Fibroblast of skin of scalp (primary cell): ENCODE measurements at places on chromosomes 4 and X.

GRCh38 chrX:7828594-7828993 lies 14.4 kb upstream of the VCX start:
- no peak for DNase-seq

DNA sequence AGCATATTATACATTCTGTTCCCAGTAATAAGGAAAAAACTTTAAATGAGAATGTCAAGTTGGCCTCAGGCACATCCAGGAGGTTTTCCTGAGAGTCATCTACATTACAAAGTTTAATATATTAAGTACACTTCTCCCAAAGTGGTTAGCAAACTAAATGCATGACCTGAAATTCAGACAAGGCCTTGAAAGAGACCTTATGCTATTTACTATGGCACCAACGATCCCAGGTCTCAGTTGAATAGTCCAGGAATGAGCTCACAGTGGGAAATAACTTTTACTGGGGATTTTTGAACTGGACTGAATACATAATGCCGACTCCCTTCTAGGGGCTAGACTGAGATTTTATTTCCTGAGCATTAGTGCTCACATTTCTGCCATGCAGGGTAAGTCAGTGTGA lies 1577.5 kb upstream of the PCDH7 start:
- DNase-seq: no peak

- peak; percentile 55 for DNase-seq
These were observed 2.5 kb downstream of the PGRMC1 start for GRCh38 chrX:119238557-119238956.

DNA sequence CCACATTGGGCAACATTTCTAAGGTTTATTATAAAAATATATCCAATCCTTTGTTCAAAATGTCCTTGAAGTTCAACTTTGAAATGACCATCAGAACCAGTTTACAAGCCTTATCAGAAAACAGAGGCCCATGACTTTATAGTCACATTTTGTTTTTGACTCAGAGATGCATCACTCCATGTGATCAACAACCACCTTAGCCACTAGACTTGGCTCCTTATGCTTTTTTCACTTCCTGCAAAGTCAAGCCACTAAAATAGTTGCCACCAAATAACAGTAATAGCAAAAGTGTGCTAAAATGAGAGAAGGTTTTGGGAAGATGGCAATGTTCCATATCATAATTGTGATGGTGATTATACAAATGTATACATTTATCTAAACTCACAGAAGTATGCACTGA lies 181.7 kb downstream of the MAML3 start:
- DNase-seq: no peak

DNA sequence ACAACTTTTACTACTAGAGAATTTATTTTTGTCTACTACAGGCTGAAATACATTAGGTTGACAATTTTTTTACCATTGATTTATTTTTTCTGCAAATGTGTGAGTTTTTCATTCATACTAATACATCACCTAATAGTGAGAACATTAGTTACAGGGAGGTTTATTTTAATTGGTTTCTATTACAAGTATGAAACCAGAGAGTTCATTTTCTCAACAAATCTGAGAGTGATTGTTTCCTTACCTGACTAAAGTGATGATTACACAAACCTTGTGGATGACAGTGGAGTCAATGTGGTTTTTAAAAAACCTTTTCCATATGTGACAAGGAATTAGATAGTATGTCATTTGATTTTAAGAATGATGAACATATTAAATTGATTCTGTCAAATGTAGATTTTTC lies 227.4 kb downstream of the PALLD start:
- no peak for DNase-seq
